ENCODE measurements at places on chromosomes 3 and 15. TPM values are rescaled to one million over a fixed set of nuclear protein-coding genes. Genes with fewer than 3 reads are reported as not detected.

Gene CD200R1L
- total RNA-seq, result not detected

Gene CP
- total RNA-seq, result 1.1 TPM

Gene RPL39L
- 78.3 TPM for total RNA-seq

Gene LYZL4
- not detected for total RNA-seq

Gene CA12
- total RNA-seq, result 2.8 TPM

Gene FSIP1
- 0.60 TPM for total RNA-seq

Gene ESYT3
- 4.4 TPM for total RNA-seq

Gene CYP11A1
- total RNA-seq, result 3.4 TPM

DNA sequence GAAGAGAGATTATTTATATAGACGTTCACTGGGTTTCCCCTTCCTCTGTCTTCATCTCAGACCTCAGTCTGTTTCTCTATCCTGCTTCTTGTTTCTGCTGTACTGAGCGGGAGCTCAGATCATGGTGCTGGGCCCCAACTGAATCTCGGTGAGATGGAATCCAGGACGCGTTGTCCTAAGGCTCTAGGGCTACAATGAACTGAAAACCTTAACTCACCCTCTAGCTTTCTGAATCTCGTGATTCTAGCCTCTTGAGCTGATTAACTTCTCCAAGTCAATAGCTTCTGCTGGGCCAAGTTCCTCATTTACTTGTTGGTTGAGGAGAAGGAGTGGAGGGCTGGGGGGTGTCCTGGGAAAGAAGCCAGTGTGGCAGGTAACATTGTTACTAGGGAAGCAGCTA lies 32.7 kb upstream of the MAP3K13 start:
- peaks cover 28% of the 10 kb centered on the region for H3K27me3 ChIP-seq
- DNase-seq, result no peak
- H3K36me3 ChIP-seq, result no peaks in the 10 kb centered on the region

DNA sequence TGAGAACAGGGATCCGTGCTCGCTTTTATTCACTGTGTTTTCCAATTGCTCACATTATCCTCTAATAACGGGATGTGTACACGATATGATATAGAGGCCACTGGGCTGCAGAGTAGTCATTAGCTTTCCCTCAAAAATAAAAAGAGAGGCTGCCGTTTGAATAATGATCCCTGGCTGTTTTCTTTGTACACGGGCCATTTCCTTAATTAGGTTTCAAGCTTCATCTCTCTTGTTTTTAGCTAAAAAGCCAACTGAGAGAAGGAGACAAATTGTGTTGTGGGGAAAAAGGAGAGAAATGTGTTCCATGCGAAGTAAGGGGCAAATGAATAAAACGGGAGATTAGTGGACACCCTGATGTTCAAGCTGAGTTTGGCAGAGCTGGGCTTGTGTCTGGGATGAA lies 174.2 kb downstream of the CACNA2D3 start:
- no peak overlapping the region for H3K27ac ChIP-seq
- peaks cover 33% of the 10 kb centered on the region for H3K4me1 ChIP-seq
- no peak for DNase-seq
- no peak overlapping the region for H3K4me3 ChIP-seq
- no peaks in the 10 kb centered on the region for H3K27me3 ChIP-seq

DNA sequence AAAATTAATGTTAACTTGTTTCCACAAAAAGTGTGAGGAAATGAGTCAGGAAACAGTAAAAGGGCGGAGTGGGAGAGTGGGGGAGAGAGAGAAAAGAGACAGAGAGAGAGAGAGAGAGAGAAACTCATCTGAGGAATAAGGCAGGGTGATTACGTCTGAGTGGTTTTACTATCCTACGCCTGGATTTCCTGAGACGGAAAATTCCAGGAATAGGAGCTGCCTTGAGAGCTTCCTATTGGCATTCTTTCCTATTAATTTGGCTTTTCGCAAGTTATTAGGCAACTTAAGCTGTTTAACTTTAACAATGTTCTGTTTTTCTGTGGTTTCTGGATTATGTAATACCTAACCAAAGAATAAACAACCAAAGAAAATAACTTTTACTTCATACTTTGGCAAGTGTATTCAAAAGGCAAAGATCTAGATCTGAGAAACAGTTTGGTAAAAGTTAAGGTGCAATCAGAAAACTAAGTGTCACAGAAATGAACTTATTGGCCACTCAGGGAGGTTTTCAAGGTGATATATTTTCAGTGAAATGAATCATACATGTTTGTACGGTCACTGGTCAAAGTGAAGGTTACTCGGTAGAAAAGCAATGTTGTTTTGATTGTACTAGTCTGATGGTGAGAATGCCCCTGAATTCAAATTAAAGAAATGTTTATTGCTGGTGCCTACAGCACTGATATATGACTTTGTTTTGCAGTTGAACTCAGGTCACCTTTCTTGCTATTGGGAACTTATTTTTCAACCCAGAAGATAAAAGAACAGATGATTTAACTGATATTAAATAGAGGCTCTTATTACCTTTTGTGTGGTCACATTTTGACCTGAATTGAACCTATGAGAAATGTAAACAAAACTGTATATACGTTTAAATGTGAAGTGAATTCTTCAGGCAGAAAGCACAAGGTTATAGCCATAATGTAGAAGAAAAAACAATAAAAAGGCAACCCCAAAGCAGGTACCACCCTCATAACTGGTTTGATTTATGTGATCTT lies 39.9 kb upstream of the TNFSF10 start:
- DNase-seq, result no peak
- H3K4me3 ChIP-seq, result no peak overlapping the region
- H3K27ac ChIP-seq, result no peak overlapping the region
- H3K27me3 ChIP-seq, result no peaks in the 10 kb centered on the region

- no peaks in the 10 kb centered on the region for H3K4me1 ChIP-seq
- no peak overlapping the region for H3K27ac ChIP-seq
- H3K4me3 ChIP-seq, result no peak overlapping the region
- peaks cover 11% of the 10 kb centered on the region for H3K36me3 ChIP-seq
These were observed 58.8 kb downstream of the NPAP1 start for GRCh38 chr15:24734396-24734795.

DNA sequence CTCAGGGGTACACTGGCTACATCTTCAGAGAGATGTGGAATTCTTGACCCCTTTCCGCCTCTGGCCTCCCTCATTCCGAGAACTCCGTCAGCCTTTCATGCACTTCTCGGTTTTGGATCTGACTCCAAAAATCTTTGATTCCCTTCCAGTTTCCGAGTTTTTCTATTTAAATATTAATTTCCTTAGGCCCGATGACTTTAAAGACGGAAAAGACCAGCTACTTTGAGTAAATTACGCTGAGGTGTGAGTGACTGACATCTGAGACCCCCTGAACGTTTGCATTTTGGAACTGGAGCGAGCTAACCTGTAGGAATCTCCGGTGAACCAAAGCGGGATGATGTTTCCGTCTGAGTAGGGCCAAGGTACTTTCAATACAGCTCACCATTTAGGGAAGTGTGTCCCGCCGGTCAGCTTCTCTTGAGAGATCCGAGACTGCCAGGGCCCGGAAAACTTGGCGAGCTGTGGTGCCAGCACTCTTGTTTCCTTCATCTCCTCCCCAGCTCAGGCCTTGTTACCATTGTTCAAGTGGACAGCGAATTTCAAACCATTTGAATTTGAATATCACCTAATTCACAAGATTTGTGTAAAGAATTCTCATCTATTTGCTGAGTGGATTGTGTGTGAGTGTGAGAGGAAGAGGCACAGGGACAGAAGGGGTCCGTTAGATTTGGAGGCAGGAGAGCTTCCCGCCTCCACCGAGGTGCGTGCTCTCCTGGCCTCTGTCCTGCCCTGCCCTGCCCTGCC lies 5.4 kb downstream of the SOX14 start:
- peaks cover 79% of the 10 kb centered on the region for H3K4me1 ChIP-seq
- H3K36me3 ChIP-seq, result no peaks in the 10 kb centered on the region
- H3K27me3 ChIP-seq, result peaks cover 100% of the 10 kb centered on the region
- H3K4me3 ChIP-seq, result peak overlapping the region; percentile 82

DNA sequence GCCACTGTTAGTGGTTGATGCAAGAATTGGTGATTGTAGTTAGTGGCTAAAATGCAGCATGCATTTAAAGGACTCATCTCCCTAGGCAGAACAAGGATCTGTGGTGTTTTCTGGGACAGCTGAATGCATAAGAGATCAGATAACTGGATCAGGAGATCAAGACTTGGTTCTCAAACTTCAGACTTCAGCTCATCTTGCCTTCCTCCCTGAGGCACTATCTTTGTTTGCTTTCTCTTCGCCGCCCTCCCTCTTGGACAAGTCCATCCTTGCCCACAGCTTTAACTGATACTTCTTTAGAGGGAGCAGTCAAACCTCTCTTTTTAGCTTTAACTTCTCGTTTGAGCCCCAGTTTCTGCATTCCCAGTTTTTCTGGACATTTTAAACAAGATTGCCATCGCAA lies 195.4 kb upstream of the TPRG1 start:
- H3K36me3 ChIP-seq, result no peaks in the 10 kb centered on the region
- no peak overlapping the region for H3K4me3 ChIP-seq
- H3K27me3 ChIP-seq, result no peaks in the 10 kb centered on the region
- no peak overlapping the region for H3K27ac ChIP-seq
- peaks cover 9% of the 10 kb centered on the region for H3K4me1 ChIP-seq
- DNase-seq, result no peak

- no peaks in the 10 kb centered on the region for H3K36me3 ChIP-seq
- no peak overlapping the region for H3K27ac ChIP-seq
- no peak for DNase-seq
These were observed 22.2 kb upstream of the IQSEC1 start for GRCh38 chr3:13095408-13095937.

GRCh38 chr15:75460646-75461045 lies 9.2 kb upstream of the SIN3A start:
- peaks cover 4% of the 10 kb centered on the region for H3K36me3 ChIP-seq
- H3K27me3 ChIP-seq, result no peaks in the 10 kb centered on the region
- peak overlapping the region; percentile 81 for H3K27ac ChIP-seq
- peaks cover 32% of the 10 kb centered on the region for H3K4me1 ChIP-seq

GRCh38 chr15:57198654-57199291 lies 177.5 kb upstream of the CGNL1 start:
- no peaks in the 10 kb centered on the region for H3K27me3 ChIP-seq
- peak overlapping the region; percentile 54 for H3K4me3 ChIP-seq
- peak overlapping the region; percentile 100 for H3K27ac ChIP-seq
- DNase-seq, result peak; percentile 65
- peaks cover 2% of the 10 kb centered on the region for H3K36me3 ChIP-seq

DNA sequence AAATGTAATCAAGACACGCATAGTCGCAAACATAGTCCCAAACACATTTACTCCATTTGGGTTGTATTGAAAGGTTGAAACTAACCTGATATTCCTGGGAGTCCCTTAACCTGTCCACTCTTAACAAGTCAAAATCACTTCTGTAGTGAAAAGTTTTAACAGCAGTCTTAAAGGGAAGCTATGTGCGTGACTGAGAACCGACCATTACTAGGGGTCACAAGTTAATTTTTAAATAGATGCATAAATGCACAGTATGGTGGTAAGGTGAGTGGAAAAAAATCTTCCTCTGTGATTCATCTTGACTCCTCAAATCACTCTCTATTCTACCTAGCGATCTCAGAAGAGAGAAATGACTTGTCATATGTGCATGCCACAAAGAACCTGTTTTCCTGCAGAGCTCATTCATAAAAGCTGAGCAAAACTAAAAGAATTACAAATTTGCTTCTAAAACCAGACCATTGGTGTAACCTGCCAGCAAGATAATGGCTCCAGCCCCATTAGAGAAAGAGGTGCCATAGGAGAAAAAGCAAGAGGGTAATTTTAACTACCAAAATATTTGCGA lies 4.8 kb downstream of the GPR15 start:
- DNase-seq, result no peak
- no peak overlapping the region for H3K4me3 ChIP-seq
- H3K36me3 ChIP-seq, result no peaks in the 10 kb centered on the region
- no peak overlapping the region for H3K27ac ChIP-seq
- no peaks in the 10 kb centered on the region for H3K27me3 ChIP-seq
- peaks cover 3% of the 10 kb centered on the region for H3K4me1 ChIP-seq

- no peaks in the 10 kb centered on the region for H3K36me3 ChIP-seq
- peaks cover 27% of the 10 kb centered on the region for H3K4me1 ChIP-seq
- H3K4me3 ChIP-seq, result no peak overlapping the region
- no peak for DNase-seq
These were observed 318.7 kb upstream of the C2CD4B start for GRCh38 chr15:62483814-62484213.

- H3K27ac ChIP-seq, result no peak overlapping the region
- no peaks in the 10 kb centered on the region for H3K36me3 ChIP-seq
These were observed 105.0 kb upstream of the ICE2 start for GRCh38 chr15:60583946-60584345.

DNA sequence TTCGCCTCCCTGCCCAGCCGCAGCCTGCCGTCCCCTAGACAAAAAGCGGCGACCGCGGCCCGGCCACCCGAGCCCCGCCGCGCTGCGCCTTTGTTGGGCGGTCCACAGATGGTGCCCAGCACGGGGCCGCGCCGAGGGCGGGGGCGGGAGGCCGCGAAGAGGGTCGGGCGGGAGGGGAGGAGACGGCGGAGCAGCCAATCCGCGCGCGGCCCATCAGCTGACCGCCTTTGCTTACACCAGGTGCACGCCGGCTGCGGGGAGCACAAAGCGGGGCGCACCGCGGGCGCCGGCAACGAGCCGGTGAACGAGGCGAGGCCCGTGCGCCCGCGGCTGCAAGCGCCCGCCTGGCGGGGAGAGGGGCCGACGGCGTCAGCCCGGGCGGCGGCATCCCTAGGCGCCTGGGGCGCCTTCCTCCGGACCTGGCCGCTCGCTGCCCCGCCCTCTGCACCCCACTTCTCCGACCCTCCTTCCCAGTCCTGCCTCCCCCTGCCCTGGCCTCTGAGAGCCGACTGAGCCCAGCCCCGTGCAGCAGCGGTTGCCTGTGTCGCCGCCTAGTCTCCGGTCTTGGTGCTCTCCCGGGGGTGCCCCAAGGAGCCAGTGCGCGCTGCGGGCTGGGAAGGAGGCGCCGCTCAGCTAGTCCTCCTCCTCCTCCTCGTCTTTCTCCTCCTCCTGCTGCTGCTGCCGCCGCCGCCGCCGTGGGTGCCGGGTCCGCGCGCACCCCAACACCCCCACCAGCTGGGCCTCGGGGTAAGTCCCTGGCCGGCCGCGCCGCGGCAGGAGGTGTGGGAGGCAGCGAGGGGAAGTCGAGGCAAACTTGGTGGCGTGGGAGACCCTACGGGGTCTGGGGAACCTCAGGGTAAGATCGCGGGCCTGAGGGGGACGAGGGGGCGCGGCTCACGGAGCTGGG lies at the start of gene LRRN1:
LRRN1 (plus strand) TSS at position 259 of the 907 bp plus-strand sequence. CDS start 45,211 bp downstream, outside the sequence.
- peaks cover 22% of the 10 kb centered on the region for H3K27me3 ChIP-seq
- H3K36me3 ChIP-seq, result peaks cover 18% of the 10 kb centered on the region
- peak; percentile 93 for DNase-seq
- H3K4me1 ChIP-seq, result peaks cover 44% of the 10 kb centered on the region
- H3K27ac ChIP-seq, result peak within 1 kb of the TSS; percentile 98

All from WTC11 (cell line).